ENCODE measurements at places on chromosomes 2 and 18. TPM values are rescaled to one million over a fixed set of nuclear protein-coding genes. Genes with fewer than 3 reads are reported as not detected.

- no peak for DNase-seq
Observed at GRCh38 chr2:209681201-209681735, 90.4 kb upstream of the UNC80 start.

DNA sequence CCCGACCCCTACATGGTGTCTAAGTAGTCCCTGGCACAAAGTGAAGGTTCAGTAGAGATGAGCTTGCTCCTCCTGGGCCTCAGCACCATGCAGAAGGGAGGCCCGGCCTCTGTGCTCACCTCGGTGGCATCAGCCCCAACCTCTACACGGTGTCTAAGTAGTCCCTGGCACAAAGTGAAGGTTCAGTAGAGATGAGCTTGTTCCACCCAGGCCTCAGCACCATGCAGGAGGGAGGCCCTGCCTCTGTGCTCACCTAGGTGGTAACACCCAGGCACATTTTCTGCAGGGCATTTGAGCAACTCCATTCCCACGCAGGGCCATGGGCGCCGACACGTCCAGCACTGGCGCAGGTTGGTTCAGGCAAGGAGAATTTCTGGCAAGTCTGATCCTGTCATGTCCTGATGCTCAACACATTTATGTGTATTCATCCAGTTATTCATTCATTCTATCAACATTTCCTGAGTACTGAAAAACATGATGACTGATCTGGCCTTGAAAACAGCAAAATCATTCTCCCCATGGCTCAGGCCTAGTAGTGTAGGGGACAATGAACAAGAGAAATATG, 408.2 kb upstream of the MYT1L start:
- no peak for DNase-seq

Gene MBD5
- total RNA-seq: 85.9 TPM

DNA sequence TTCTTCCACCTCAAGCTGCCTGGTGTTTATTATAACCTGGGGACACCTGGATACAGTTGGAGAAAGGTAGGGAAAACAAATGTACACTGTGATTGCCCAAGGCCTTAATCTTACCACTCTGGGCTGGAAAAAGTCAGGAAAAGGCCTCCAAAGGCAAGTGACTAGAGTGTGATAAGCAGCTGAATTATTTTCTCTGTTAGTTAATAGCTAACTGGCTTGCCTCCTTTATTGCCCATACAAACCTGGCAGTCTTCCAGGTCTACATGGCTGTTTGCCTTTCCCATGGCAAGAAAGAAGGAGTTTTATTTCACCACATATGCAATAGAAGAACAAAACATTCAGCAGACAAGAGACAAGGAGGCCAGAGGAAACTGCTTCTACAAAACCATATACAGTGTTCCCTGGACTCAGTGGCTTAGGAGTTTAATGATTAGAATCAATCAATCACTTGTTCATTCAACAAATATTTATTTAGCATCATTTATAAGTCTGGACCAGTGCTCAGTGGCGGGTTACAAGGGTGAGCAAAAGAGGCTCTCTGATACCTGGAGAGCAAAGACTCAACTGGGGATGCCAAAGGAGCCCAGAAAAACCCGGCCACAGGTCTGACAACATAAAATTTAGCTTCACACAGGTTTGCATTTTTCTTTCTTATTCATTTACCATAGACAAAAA, 27.5 kb upstream of the SUCLG1 start:
- peak; percentile 42 for DNase-seq

DNA sequence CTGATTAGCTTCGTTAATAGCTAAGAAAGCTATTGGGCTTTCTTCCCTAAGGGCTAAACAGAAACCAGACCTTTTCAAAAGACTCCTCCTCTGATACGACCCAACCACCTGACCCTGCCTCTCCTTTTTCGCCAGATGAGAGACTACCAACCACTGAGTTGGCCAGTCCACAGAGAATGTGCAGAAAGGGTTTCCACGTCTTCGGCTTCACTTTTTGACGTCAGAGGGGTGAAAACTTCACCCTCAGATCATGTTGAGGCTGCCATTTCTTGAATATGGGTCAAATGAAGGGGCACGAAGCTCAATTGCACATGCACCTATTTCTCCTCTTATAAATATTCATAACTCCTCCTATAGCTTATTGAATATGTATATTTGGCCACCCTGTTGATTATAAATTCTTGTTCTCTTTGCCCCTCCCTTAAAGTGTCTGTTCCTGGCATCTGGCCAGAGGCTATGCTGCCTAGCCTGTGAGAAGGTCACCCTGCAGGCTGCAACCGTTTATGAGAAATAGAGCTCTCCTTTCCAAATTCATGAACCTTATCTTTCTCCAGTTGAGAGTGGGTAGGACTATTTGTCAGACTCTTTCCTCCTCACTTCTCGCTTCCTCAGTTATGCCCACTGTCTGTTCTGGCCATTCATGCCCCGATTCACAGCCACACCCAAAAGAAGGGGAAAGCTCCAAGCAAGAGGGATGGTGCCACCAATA, 301.6 kb downstream of the STK39 start:
- DNase-seq: no peak

Gene SCYGR4
- not detected for total RNA-seq

GRCh38 chr18:3148930-3149535, 70.7 kb downstream of the MYOM1 start:
- DNase-seq: no peak

GRCh38 chr2:163856941-163857340, 121.1 kb upstream of the FIGN start:
- DNase-seq: no peak

DNA sequence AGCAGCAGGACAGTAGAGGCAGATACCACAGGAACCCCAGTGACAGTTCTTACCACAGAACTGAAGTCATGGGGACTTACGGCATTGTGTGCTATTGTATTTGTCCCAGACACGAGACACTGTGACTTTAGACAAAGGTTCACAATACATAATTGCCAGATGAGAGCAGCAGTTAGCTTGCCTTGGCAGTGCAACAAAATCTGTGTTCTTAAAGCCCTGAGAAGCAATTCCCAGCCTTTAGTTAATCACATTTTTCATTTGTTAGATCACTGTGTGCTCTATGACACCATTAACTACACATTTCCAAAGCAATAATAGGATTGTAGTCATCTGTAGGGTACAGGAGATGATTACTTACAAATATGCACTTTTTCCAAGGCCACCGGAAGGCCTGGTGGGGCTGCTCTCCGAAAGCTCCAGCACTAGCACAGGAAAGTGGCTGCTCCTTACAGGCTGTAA, 97.5 kb upstream of the LDLRAD4 start:
- no peak for DNase-seq

Gene C2orf81
- total RNA-seq: 2.3 TPM

Gene VRK2
- total RNA-seq: 31.4 TPM

DNA sequence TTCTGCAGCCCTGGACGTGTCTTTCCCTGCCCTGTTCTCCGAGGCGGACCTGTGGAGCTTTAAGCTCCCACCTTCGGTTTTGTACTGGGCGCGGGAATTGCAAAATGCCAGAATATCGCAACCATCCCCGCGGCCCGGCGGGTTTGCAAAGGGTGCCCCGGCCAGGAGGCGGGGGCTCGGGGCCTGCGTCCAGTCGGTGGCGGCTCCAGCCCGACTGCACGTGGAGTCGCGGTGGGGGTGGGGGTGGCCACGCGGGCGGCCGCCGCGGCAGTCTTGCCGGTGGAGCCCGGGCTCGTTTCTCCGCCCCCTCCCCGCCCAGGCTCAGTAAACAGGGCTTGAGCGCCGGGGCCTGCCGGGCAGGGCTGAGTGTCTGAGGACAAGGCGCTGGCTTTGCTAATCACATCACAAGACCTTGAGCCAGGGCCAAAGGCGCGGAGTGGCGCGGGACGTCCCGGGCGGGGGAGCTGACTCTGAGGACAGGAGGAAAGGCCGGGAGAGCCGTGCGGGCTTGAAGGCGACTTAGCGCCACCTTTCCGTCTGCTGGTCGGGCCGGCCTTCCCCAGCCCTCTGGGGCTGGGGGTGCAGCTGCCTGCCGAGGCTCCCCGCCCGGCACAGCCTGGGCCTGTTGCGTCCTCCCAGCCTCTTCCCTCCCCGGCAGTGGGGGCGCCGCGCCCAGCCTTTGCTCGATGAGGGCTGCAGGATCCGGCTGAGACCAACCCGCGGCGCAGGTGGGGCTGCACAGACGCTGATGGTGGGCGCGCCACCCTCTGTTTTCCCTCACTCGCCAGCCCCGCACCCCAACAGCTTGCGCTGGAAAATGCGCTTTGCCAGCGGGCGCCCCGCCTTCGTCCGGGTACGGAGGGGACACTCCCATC, 786 bp upstream of the ZFP36L2 start:
- DNase-seq: peak; percentile 97

Gene MAP3K2
- 118 TPM for total RNA-seq

DNA sequence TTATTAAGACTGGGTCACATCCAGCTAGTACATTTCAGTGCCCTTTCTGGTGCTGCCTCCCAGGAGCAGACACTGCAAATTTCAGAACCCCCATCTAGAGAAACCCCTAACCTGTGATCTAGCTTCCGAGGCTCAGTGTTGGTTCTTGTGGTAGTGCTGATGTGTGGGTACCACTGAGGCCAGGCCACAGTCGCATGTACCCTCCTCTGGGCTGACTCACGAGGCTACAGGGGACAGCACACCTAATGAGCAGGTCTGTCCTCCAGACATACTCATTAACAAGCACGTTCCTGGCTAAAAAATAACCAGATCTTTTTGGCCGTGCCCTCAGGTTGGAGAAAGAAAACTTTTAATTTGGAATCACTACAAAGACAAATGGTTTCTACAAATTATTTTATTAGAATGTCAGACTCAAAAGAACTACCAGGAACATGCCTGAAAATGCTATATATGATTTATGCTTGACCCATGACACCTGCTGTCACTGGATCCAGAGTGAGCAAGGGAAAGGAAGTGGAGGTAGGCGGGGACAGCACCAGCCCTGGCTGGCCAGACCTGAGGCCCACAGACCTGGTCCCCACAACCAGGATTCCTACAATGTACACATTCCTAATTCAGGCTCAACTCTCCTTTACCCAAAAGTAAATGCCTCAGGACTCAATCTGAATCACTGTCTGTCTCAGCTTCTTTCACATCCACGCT, 8.5 kb downstream of the CIAO1 start:
- DNase-seq: no peak

Gene GALNT3
- 63.4 TPM for total RNA-seq

Gene METTL5
- total RNA-seq: 51.1 TPM

- DNase-seq: no peak
Observed at GRCh38 chr2:45123521-45124191, 114.4 kb upstream of the SIX2 start.

Gene TFCP2L1
- total RNA-seq: 178 TPM

DNA sequence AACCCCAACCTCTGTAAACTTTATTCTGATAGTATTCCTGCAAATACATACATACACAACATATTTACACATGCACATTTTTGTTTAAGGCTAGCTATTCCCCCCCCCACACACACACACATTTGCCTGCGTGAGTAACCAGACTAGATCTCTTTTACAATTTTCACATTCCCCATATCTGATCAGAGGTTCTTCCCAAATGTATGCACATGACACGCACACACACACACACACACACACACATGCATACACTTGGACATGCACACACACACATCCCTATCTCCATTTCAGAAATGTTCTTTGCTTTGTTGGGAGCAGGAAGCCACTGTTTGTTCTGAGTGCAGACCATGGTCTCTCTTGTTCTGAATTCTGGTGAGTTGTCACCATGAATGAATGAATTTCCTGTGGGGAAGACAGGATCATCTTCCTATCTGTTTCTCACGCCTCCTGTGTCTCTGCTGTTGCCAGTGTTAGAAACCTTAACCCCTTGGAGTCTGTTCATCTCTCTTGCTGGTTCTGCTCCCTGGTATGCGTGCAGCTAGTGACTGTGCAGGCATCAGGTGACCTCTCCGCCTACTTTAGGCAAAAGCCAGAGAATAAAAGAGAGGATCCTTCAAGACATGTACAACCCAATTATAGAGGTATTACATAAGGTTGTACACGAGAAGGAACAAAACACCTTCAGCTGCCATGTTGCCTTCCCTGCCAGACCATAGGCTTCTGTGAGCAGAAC, 251.0 kb upstream of the RAB12 start:
- no peak for DNase-seq

GRCh38 chr2:3899536-3900155, 196.3 kb downstream of the DCDC2C start:
- no peak for DNase-seq

DNA sequence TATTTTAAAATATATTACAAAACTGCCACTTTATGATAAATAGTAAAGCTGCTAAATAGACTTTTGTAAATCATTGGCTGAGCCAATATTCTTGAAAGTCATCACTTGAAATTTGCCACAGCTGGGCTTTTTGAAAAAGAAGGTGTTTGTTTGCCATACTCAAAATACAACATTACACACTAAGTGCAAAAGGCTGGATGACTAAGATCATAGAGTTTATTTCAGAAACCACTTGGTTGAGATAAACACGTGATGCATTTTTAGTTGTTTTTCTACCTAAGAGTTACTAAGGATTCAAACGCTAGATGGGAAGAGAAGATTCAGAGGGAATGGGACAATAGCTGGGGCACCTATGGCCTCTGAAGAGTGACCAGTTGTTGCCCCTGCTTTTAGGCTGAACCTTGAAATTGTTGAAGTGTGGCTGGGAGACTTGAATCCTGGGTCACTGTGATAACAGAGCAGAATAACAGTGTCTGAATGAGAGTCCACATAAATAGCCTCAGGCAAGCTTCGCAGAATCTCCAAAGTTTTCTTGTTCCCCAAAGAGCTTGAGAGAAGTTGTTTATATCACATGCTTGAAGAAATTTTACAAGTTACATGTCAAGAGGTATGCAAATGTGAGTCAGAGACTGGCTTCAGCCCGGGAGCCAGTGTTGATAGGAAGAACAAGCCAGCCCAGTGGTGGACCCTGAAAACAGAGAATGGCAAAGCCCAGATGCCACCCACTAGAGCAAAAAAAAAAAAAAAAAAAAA, 409.8 kb downstream of the GPD2 start:
- no peak for DNase-seq

DNA sequence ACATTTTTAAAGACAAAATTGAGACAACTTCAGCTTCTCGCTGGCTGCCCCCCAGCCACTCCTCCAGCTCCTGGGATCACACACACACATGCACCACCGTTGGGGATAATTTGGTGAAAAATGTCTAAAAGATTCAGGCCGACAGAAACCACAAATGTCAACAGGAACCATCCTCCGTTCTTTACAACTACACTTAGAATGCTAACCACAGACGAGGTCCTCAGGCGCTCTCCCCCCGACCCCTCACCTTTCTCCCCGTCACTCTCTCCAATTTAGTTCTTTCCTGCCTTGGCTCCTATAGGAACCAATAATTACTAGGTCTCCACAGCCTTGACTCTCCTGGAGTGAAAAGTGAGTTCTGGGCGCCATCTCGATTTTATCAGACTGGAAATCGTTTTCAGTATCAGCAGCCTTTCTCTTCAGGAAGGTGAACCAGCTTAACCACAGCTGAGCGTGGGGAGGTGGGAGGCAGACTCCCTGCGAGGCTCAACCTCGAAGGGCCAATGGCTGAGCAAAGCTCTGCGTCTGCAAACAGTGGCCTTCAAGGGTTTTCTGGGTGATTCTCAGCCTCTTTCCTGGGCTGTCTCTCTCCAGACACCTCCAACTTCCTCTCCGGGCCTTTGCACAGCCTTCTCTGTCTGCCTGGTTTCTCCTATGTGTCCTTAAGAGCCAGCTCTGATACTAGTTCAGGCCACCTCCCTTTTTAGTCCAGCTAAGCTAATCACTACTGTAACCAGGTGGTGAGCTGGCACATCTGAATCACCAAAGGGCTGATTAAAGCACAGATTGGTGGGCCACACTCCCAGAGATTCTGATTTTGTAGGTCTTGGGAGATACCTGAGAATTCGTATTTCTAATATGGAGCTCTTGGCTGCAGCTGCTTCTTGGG, 115.7 kb upstream of the COPS8 start:
- DNase-seq: no peak
